Stimulated activated naive CD8-positive, alpha-beta T cell treated with anti-CD3 and anti-CD28 coated beads, Interleukin-15, amount 100 ng/mL, for 72 hours (primary cell): ENCODE measurements at places on chromosomes 4 and X.

DNA sequence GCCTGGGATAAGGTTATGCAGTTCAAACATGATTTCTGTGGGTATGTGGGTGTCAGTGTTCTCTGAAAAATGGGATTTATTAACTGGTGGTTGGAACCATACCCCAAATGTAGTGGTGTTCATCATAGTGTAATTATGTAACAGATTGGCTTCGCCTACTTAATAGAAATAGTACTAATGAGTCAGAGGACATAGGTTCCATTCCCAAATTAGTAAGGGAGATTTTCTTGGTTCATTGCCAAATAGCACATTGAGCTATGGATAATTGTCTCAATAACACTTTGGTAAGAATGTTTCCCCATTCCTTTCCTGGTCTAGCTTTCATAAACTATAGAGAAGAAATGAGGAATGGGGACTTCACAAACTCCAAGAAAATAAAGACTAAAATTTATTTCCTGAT lies 20.5 kb upstream of the CYBB start:
- DNase-seq: no peak

GRCh38 chr4:110553197-110553596 lies 69.7 kb downstream of the PITX2 start:
- DNase-seq: no peak

DNA sequence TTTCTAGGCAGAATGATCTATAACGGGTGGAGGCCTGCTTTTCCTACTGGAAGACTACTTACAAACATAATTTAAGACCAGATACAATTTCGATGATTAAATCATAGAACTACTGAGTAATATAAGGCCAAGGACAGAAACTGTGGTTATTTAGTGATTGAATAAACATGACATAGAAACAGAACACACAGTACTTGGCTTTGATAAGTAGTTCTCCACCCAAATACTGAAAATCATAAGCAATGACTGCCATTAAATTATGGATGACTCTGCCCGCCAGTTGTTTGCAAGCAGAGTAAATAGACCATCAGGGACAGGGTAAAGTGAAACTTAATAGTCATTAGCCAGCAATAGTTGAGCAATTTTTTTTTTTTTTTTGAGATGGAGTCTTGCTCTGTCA lies 17.2 kb upstream of the SMIM14 start:
- DNase-seq: no peak

DNA sequence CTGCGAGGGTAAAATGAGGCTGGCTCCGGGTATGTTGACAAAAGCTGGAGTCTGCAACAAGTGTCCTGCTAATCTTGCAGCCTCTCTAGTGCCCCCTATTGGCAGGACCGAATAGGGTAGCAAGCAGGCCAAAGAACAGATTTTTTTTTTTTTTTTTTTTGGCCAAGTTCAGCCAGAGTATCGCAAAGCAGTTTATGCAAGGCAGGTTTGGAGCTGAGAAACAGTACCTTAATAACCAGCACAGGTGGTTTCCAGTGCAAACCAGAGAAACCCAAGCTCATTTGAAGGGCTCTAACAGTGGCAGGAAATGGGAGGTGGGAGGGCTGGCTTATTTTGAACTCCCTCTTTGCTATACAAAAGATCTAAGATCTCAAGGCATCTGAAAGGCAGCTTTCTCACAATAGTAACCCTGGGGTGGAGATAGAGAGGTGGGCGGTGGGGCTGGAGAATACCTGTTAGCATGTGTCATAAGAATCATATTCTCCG lies 38.2 kb upstream of the OCIAD2 start:
- DNase-seq: peak; percentile 43

- DNase-seq: no peak
These were observed 32.7 kb downstream of the PF4 start for GRCh38 chr4:73948990-73949706.

GRCh38 chr4:109985993-109986974 lies 73.6 kb downstream of the EGF start:
- no peak for DNase-seq

DNA sequence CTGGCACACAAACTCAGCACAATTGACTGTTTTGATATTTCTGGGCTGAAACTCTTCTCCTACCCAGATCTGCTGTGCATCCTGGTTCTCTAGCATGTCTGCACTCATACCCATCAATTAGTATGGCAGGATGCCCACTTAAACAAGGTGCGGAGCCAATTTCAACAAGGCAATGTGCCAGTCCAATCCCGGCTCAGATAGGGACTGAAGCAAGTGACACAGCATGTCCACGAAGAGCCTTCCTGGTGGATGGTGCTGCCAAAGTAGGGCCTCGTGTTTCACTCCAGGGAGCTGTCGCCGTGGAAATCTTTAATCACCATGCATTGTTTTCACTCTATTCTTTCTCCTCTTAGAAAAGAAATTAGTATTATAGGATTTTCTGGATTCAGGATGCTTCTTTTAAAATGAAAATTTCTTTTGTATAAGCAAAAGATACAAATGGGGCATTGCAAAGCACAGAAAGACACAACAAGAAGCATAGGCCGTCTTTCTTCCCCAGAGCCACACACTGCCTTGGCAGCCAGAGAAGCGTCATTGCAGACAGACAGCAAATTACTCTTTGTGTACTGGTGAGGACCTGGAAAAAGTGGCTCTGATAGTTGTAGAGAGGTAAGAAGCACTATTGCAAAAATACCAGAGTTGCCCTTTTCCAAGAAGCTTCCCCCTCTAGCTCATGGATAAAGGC lies 40.6 kb upstream of the LSM6 start:
- DNase-seq: no peak

- DNase-seq: no peak
These were observed 49.4 kb upstream of the RAB40AL start for GRCh38 chrX:102887687-102888086.

DNA sequence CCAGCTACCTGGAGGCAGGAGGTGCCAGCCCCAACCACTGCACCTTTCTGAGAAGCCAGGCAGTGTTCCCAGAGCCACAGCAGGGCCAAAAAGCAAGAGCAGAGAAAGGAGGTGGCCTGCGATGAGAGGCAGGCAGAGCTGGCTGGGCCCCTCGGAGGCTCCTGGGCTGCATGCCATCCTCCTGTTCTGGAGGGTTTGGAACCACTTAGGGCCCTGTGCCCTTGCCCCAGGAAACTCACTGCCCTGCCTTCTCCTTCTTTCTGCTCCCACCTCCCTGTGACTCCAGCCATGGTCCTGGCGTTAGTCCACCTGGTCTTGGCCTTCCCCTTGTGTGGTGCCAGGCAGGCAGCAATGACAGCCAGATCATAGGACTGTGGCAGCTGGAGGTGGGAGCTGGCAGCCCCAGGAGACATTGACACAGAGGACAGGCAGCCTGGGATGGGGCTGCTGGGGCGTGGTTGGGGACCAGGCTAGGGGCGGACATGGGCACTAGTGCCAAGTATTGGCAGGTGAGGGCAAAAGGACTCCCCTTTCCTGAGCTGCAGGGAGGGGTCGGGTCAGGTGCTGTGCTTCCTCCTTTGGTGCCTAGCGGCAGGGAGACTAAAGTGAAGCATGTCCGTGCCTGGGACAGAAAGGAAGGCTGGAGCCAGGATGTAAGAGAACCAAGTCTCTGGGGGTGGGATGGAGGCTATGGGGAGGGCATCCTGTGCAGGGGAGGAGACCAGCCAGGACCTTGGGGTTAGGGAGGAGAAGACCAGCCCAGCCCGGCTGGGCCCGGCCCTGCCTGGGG lies 1.4 kb downstream of the APLN start:
- no peak for DNase-seq

- DNase-seq: no peak
These were observed 116.7 kb upstream of the GLRA2 start for GRCh38 chrX:14412686-14413085.

GRCh38 chr4:165369522-165369921 lies 9.3 kb upstream of the CPE start:
- no peak for DNase-seq

GRCh38 chr4:7160439-7160838 lies 31.9 kb upstream of the SORCS2 start:
- no peak for DNase-seq

GRCh38 chr4:96598465-96598864 lies 758.6 kb downstream of the PDHA2 start:
- DNase-seq: no peak

GRCh38 chr4:184950117-184950830 lies 68.0 kb upstream of the HELT start:
- DNase-seq: no peak

GRCh38 chr4:157172011-157172410 lies 48.5 kb upstream of the GRIA2 start:
- no peak for DNase-seq

GRCh38 chr4:74317616-74318246 lies 9.5 kb downstream of the EPGN start:
- no peak for DNase-seq

- no peak for DNase-seq
These were observed 196.2 kb downstream of the SNCA start for GRCh38 chr4:89640620-89641366.

DNA sequence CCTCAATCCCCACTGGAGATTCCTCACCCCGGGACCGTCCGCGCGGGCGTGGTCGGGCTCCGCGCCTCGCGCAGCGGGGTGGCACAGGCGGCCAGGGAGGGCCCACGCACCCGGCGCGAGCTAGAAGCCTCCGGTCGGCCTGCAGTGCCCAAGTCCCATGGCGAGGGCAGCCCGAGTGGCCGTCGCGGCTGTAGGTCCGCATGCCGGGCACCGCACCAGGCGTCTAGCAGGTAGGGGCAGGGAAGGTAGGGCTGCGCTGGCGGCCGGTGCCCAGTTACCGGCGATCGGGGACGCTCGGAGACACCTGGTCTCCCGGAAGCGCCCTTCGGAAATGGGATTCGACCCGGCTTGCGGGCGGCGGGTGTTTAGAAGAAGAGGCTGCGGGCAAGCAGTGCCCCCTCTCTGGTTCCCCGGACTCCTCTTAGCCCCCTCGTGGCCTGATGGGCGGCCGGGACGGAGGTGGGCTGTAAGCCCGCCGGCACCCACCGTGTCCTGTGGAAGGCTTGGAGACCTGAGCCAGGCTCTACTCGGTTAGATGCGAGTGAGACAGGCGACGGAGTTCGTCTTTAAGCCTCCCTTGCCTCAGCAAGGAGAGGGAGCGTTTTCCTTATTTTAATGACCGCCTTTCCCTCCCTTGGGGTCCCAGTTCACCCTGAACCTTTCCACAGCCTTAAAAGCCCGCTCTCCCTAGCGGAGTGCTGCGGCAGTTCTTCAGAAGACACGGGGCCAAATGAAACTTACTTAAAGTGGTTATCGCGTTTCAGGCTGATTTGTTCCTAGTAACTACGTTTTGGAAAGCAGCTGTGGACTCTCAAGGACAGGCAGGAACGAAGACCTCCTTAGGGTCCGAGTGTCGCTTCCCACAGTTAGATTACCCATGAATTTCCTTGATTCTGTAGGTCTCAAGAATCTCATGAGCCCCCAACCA lies 821 bp downstream of the SLITRK2 start:
- no peak for DNase-seq

DNA sequence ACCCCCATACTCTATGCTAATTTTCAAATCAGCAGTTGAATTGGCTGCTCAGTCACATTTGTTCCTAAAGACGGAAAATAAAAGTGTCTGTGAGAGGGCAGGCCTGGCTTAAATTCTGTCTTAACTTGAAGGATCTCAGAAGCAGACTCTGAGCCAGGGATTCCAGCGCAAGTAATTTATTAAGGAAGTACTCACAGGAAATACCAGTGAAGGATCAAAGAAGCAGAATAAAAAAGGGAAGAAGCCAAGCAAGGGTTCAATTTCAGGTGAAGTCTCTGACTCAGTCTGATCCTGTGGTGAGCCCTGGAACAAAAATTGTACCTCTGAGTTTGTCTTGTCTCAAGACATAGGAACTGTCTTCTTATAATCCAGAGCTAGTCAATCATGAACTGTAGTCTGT lies 52.2 kb downstream of the IL1RAPL1 start:
- no peak for DNase-seq

DNA sequence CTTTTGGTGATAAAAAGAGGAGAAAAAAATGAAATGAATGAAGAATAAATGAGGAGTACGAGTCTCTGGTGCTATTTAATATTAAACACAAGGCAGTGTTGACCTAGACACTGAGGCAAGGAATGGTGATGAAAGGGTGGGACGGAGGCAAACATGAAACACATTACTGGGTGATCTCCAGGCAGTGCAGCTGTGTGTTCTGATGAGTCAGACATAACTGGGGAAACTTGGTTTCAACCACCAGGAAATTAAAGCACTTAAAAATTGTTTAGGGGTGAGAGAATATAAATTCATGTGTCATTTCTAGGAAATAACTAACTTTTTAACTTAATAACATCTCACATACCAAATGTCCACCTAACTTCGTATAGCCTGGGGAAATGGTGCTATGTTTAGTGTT lies 19.7 kb upstream of the CXCL6 start:
- no peak for DNase-seq

GRCh38 chrX:109345856-109346255 lies 136.0 kb downstream of the GUCY2F start:
- DNase-seq: no peak

GRCh38 chr4:180751009-180751408 lies 1492.2 kb upstream of the TENM3 start:
- no peak for DNase-seq

GRCh38 chr4:119897260-119897659 lies 169.4 kb downstream of the MAD2L1 start:
- no peak for DNase-seq
